ENCODE measurements at places on chromosomes 12 and 14.
A peak's percentile ranks its signal among the peaks of the same experiment; 100 is the strongest.

DNA sequence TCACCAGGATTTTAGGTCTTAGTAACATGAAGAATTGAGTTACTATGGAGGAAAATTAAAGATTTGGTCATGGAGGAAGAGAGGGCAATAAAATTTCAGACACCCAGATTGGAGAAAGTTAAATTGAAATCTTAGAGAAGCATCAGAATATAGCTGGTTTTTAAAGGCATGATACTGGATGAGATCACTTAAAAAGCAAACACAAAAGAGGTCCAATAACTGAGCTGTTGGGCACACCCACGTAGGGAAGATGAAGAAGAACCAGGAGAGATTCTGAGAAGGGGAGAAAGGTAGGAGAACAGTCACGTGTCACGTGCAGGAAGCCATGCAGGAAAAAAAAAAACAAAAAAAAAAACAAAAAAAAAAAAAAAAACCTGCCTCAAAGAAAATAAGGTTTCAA is 18.8 kb downstream of the CAPS2 start:
- DNase-seq = no peak

- peak; percentile 54 for DNase-seq
Observed at GRCh38 chr14:21668377-21668776, 5.2 kb downstream of the OR4E1 start.

GRCh38 chr12:12704593-12705230 is 8.7 kb upstream of the GPR19 start:
- DNase-seq = peak; percentile 95

GRCh38 chr12:131671276-131671675 is 39.6 kb upstream of the SFSWAP start:
- DNase-seq = no peak

- no peak for DNase-seq
Observed at GRCh38 chr14:69366069-69366468, 32.0 kb downstream of the ERH start.

DNA sequence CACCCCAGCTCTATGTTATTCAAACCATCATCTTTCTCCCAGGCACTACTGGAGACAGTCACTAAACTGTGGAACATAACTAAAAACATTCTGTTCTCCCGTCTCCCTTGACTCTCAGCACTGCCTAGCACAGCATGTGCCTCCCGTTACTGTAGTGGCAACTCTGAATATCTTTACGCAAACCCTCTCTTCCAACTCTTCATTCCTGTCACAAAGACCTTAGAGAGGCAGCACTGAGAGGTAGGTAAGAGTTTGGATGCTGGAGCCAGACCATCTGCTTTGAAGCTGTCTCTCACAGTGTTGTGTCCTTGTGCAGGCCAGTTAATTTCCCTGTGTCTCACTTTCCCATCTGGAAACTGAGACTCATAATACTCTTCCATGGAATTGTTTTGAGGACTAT is 108.1 kb downstream of the DIP2B start:
- DNase-seq = no peak

DNA sequence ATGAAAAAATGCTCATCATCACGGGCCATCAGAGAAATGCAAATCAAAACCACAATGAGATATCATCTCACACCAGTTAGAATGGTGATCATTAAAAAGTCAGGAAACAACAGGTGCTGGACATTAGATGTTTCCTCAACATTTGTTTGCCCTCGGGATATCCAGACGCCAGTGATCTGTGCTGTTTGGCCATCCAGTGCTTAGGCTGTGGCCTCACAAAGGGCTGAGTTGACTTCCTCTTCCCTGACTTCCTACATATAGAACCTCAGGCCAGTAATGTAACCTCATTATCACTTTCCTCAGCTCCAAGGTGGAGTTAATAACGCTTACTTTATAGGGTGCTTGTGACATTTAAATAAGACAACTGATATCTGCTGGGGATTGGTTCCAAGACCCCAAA is 51.8 kb downstream of the SLC15A5 start:
- no peak for DNase-seq

GRCh38 chr12:107344035-107344808 is 250.9 kb upstream of the CRY1 start:
- DNase-seq = peak; percentile 77

GRCh38 chr14:64438181-64438841 is 27.0 kb upstream of the AKAP5 start:
- DNase-seq = no peak

DNA sequence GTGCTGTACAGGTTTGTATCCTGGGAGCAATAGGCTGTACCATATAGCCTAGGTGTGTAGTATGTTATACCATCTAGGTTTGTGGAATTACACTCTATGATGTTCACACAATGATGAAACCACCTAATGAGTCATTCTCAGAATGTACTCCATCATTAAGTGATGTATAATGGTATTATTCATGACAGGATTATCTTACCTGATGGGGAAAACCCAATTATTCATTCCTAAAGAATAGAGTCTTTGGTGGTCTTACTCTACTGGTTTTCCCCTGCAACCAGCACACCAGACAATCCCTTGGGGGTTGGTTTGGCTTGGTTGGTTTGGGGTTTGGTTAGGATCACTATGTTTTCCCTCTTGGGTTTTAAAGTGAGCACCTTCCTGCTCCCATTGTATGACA is 12.6 kb upstream of the OR10P1 start:
- peak; percentile 8 for DNase-seq

DNA sequence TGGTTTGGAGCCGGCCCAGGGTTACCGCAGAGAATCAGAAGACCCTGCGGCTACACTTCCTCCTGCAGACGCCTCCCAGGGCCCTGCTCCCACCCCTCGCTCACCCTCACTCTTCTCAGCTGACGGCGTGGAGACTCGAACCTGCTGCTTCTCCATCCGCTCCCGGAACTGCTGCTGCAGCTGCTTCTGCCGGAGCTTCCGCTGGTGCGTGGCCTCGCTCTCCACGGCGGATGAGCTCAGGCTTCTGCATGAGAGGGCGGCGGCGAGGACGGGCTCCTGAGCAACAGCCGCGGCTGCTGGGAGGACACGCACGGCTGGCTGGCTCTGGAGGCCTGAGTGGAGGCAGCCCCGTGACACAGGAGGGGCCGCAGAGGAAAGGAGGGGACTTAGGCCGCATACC is 33.3 kb downstream of the RAD52 start:
- no peak for DNase-seq

GRCh38 chr12:126914170-126914793 is 1352.7 kb upstream of the TMEM132C start:
- no peak for DNase-seq

DNA sequence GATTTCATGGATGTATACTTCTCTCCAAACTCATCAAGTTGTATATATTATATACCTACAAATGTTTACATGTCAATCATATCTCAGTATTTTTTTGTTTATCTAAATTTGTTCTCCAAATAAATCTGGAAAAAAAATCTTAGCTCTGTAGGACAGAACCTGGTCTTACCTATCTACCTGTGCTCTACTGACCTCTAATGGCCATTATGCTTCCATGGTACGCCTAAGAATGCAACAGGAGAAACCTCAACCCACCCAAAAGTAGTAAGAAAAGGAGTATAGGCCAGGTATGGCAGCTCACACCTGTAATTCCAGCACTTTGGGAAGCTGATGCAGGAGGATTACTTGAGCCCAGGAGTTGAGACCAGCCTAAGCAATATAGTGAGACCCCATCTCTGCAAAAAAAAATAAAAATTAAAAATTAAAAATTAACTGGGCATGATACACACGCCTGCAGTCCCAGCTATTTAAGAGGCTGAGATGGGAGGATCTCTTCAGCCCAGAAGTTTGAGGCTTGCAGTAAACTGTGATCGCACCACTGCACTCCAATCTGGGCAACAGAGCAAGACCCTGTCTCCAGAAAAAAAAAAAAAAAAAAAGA is 8.7 kb downstream of the OR11H4 start:
- peak; percentile 23 for DNase-seq

GRCh38 chr12:74334780-74335179 is 202.9 kb upstream of the ATXN7L3B start:
- DNase-seq = no peak

- DNase-seq = no peak
Observed at GRCh38 chr14:101825797-101826196, 64.3 kb downstream of the PPP2R5C start.

DNA sequence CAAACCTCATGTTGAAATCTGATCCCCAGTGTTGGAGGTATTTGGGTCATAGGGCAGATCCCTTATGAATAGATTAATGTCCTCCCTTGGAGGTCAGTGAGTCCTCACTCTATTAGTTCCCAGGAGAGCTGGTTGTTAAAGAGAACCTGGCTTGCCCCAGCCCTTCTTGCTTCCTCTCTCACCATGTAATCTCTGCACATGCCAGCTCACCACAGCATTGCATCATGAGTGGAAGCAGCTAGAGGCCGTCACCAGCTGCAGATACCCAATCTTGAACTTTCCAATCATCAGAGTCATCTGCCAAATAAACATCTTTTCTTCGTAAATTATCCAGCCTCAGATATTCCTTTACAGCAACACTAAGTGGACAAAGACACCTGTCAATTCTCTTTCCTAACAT is 161.8 kb upstream of the IGF1 start:
- DNase-seq = no peak

GRCh38 chr12:29317556-29318363 is 63.2 kb downstream of the ERGIC2 start:
- peak; percentile 88 for DNase-seq

DNA sequence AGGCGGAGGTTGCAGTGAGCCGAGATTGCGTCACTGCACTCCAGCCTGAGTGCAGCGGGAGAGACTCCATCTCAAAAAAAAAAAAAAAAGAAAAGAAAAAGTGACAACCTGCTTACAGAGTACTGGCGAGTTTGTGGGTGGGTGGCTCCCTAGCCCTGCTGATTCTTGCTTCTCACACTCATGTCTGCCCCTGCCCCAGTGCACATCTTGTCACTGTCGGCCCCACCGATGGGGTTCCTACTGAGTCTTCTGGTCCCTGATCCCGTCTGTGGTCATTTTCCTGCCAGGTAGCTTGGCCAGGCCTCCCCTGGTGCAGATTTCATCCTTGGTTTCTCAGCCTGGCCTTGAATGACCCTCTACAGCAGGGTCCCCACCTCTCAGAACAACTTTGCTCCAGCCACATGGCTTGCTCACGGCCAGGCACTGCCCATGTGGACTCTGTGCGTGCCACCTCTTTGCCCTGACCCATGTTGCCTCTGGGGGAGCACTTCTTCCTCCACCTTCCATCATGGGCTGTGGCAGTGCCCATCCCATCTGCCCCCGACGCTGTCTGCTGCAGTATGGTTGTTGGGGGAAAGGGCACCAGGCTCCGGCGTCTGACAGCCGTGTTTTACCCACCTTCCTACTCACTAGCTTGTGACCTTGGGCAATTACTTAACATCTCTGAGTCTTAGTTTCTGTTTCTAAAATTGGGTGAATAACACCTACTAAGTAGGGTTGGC is 2.1 kb upstream of the PTPN6 start:
- peak; percentile 29 for DNase-seq

GRCh38 chr14:22737052-22737451 is 29.4 kb upstream of the OXA1L start:
- no peak for DNase-seq

DNA sequence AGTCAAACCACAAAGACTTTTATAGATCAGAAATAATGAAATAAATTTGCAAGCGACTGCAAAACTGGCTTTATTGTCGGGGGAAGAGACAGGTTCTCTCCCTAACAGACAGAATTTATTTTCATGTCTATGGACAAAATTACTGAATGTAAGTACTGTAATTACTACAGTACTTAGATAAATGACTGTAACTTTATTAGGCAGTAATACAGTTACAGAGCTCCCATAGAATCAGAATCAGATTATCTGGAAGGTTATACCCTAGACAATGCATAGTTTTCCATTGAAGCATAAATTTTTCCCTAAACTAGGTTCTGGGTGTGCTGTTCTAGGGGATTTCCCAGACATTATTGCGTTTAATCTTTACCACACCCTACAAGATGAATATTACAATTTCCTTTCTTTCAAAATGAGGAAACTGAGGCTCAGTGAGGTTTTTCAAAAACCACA is 114.2 kb downstream of the C12orf75 start:
- no peak for DNase-seq

GRCh38 chr12:24491968-24492367 is 456.9 kb downstream of the BCAT1 start:
- no peak for DNase-seq

- DNase-seq = peak; percentile 7
Observed at GRCh38 chr12:129927316-129927900, 23.6 kb upstream of the TMEM132D start.

DNA sequence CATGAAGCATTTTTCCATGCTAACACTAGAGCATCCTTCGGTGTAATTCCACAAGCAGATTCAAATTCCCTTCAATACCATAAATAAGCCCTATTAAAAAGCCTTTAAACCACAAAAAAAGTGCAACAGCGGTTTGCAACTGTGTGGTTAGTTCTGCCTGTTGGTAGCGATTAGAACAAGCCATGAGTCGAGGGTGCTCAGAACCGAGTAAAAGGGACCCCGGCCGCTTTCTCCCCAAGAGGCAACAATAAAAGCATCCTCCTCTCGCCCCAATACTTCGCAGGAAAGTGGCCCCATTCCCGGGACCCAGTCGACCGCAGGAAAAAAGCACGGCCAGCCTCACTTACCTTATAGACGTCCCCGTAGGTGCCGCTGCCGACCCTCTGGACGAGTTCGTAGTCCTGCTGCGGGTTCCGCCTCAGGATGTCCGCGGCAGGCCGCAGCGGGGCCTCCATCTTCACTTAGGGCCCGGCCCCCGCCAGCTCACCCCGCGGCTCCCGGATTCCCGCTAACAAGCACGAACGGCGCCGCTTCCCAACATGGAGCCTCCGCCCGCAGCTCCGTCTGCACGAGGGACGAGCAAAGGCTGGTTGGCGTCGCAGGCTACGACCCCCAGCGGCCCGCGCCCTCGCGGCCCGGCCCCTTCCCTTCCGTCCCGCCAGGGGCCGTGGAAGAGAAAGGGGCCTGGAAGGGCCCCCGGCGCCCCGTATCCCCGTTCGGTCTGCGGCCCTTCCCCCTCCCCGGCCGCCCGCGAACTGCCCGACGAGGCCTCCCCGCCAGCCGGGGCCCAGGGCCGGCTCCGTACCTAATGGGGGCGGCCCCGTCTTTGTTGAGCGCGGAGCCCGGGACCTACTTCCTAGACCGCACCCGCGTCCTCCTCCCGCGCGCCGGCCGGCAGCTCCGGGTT is 521 bp downstream of the MAP4K5 start:
- peak; percentile 65 for DNase-seq

DNA sequence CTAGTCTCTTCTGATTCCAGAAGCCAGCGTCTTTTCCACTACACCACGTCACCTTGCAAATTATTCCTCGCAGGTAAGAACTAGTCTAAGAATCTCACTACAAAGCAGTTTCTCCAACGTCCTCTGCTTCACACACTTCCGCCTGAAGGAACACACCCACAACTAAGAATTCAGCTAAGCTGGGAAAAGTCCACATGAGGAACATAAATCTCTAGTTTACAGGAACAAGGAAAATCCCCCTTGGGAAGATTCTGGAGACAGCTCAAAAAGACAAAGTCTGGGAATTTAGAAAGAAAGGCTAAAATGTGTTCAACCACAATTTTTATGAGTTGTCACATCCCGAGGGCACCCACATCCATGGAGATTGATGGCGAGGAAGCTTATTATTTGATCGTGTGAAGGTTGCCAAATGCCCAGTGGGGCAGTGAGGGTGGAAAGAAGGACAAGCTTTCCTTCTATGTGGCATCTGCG is 780.2 kb upstream of the TBX3 start:
- no peak for DNase-seq

GRCh38 chr14:51490205-51490604 is 161.5 kb upstream of the FRMD6 start:
- DNase-seq = peak; percentile 45

Measured in RKO (cell line).